ENCODE measurements at places on chromosomes 6 and 20. TPM values are rescaled to one million over a fixed set of nuclear protein-coding genes. Genes with fewer than 3 reads are reported as not detected.

Gene ACTL10
- 2.2 TPM for total RNA-seq

Gene MEP1A
- total RNA-seq, result not detected

Gene GPX5
- total RNA-seq, result not detected

Gene SLC17A4
- not detected for total RNA-seq

Gene EEF1A2
- 5.0 TPM for total RNA-seq

Gene ARMH2
- not detected for total RNA-seq

Gene CD24
- total RNA-seq, result 21.6 TPM

Gene SCUBE3
- total RNA-seq, result 0.85 TPM

Gene RTEL1
- 13.4 TPM for total RNA-seq

Gene HSPA12B
- total RNA-seq, result 16.7 TPM

Gene MOXD1
- 0.34 TPM for total RNA-seq

Gene GPLD1
- total RNA-seq, result 0.17 TPM

Gene FANCE
- 18.0 TPM for total RNA-seq

Gene NKX2-2
- total RNA-seq, result not detected

Gene C6orf163
- total RNA-seq, result 1.0 TPM

Gene TSPO2
- not detected for total RNA-seq

Gene PRDM13
- total RNA-seq, result not detected

Gene SLC35F1
- total RNA-seq, result not detected

Gene KCTD20
- total RNA-seq, result 127 TPM

Gene PKIB
- not detected for total RNA-seq

Gene MOG
- total RNA-seq, result not detected

Gene MYCT1
- 112 TPM for total RNA-seq

Gene SIRPB1
- total RNA-seq, result 0.17 TPM

Gene PRSS16
- total RNA-seq, result not detected

Gene CPXM1
- total RNA-seq, result 0.34 TPM

Gene INSM1
- total RNA-seq, result not detected

Gene NRN1
- total RNA-seq, result 56.3 TPM

Gene STMND1
- total RNA-seq, result not detected

Gene NRSN1
- not detected for total RNA-seq

Gene DLL1
- 7.5 TPM for total RNA-seq

Gene FNDC1
- not detected for total RNA-seq

Gene SRSF6
- total RNA-seq, result 52.5 TPM

Gene PROKR2
- not detected for total RNA-seq

Gene MYH7B
- 0.17 TPM for total RNA-seq

Gene MUCL3
- not detected for total RNA-seq

Gene FERMT1
- total RNA-seq, result 0.28 TPM

Gene PERP
- total RNA-seq, result 24.8 TPM

Gene MYL9
- total RNA-seq, result 3.7 TPM

Gene FOXP4
- 9.2 TPM for total RNA-seq

Gene FAM209B
- total RNA-seq, result 0.33 TPM

Gene FHL5
- total RNA-seq, result not detected

Gene PLAGL2
- total RNA-seq, result 4.1 TPM

Gene SIGLEC1
- total RNA-seq, result not detected

Gene MUC21
- not detected for total RNA-seq

Gene TINAG
- not detected for total RNA-seq

Gene TBPL1
- 35.2 TPM for total RNA-seq

Gene SMPDL3A
- total RNA-seq, result 6.3 TPM

Gene VGLL2
- total RNA-seq, result not detected

Gene KIZ
- 7.5 TPM for total RNA-seq

Gene CLDN20
- total RNA-seq, result not detected

Gene OPN5
- total RNA-seq, result not detected

Gene FGD2
- not detected for total RNA-seq

Gene CDSN
- not detected for total RNA-seq

Gene LGSN
- not detected for total RNA-seq

Gene RSPO3
- total RNA-seq, result 0.19 TPM

Gene NKX2-4
- not detected for total RNA-seq

Gene QKI
- 307 TPM for total RNA-seq

Gene UBE2V1
- total RNA-seq, result 62.6 TPM

Gene DEF6
- 0.88 TPM for total RNA-seq

Measured in dermis blood vessel endothelial cell (primary cell).